ENCODE measurements at places on chromosomes 11 and 22.
A peak's percentile ranks its signal among the peaks of the same experiment; 100 is the strongest.

GRCh38 chr22:26901198-26901816 is 243.9 kb downstream of the MIAT start:
- no peaks in the 10 kb centered on the region for H3K36me3 ChIP-seq
- no peak overlapping the region for H3K27ac ChIP-seq
- DNase-seq, result peak; percentile 67
- no peak overlapping the region for H3K4me3 ChIP-seq
- H3K4me1 ChIP-seq, result no peaks in the 10 kb centered on the region

- no peaks in the 10 kb centered on the region for H3K36me3 ChIP-seq
- no peaks in the 10 kb centered on the region for H3K27me3 ChIP-seq
- DNase-seq, result no peak
Observed at GRCh38 chr11:36441610-36442208, 68.4 kb downstream of the TRAF6 start.

- no peaks in the 10 kb centered on the region for H3K27me3 ChIP-seq
- H3K36me3 ChIP-seq, result no peaks in the 10 kb centered on the region
- H3K27ac ChIP-seq, result peak overlapping the region; percentile 96
- H3K4me1 ChIP-seq, result no peaks in the 10 kb centered on the region
- DNase-seq, result no peak
Observed at GRCh38 chr11:86670181-86670580, 2.2 kb downstream of the ME3 start.

- peaks cover 48% of the 10 kb centered on the region for H3K36me3 ChIP-seq
- no peaks in the 10 kb centered on the region for H3K4me1 ChIP-seq
- H3K27me3 ChIP-seq, result no peaks in the 10 kb centered on the region
- no peak overlapping the region for H3K27ac ChIP-seq
Observed at GRCh38 chr22:42811459-42811858, 45.6 kb downstream of the ARFGAP3 start.

- no peaks in the 10 kb centered on the region for H3K27me3 ChIP-seq
- DNase-seq, result no peak
- H3K36me3 ChIP-seq, result no peaks in the 10 kb centered on the region
- H3K4me1 ChIP-seq, result peaks cover 8% of the 10 kb centered on the region
- peak overlapping the region; percentile 88 for H3K27ac ChIP-seq
- peak overlapping the region; percentile 37 for H3K4me3 ChIP-seq
Observed at GRCh38 chr22:23767303-23767672, 484 bp downstream of the CHCHD10 start.

Measured in kidney (tissue), 22 donors.